ENCODE measurements at places on chromosomes 12 and 14. TPM values are rescaled to one million over a fixed set of nuclear protein-coding genes. Genes with fewer than 3 reads are reported as not detected.

- H3K27ac ChIP-seq, result no peak overlapping the region
- DNase-seq, result no peak
- no peaks in the 10 kb centered on the region for H3K4me1 ChIP-seq
- H3K36me3 ChIP-seq, result no peaks in the 10 kb centered on the region
These were observed 10.5 kb downstream of the CLEC6A start for GRCh38 chr12:8466241-8466640.

GRCh38 chr12:44717612-44718011 lies 158.5 kb downstream of the NELL2 start:
- no peak for DNase-seq
- H3K27ac ChIP-seq, result no peak overlapping the region
- no peaks in the 10 kb centered on the region for H3K27me3 ChIP-seq
- no peaks in the 10 kb centered on the region for H3K4me1 ChIP-seq

- DNase-seq, result no peak
- H3K4me1 ChIP-seq, result no peaks in the 10 kb centered on the region
- H3K36me3 ChIP-seq, result no peaks in the 10 kb centered on the region
- H3K4me3 ChIP-seq, result no peak overlapping the region
These were observed 101.1 kb upstream of the SFSWAP start for GRCh38 chr12:131609762-131610161.

DNA sequence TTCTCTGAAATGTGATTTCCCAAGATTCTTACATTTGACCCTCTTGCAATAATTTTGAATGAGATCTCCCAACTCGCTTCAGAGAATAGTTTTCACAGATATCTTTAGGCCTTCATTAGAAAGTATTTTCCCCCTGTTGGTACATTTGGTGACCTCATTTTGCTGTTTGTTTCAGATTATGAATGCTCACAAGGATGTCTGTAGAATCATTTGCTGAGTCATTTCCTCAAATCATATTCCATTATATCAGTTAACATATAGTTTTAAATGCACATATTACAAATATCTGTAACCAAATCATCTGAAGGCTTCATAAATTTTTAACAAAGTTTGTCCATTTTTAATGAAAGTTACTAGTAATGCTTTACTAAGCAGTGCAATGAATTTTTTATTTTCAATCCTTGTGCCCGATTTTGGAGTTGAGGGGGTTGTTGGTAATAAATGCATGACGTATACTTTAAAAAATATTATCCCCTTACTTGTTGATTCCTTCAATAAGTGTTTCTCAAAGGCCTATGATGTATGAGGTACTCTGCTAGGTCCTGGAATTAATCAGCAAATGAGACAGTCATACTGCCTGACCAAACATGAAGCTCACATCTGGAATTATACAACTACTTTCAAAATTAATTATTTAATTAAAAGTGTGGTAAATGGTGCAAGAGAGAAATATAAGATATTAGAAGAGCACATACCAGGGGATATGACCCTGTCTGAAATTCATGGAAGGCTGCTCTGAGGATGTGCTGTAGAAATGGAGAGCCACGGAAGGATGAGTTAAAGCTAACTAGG lies 126.9 kb upstream of the RAP1B start:
- H3K4me3 ChIP-seq, result no peak overlapping the region
- H3K36me3 ChIP-seq, result no peaks in the 10 kb centered on the region
- no peak overlapping the region for H3K27ac ChIP-seq
- no peaks in the 10 kb centered on the region for H3K27me3 ChIP-seq
- peak; percentile 12 for DNase-seq

GRCh38 chr12:27696864-27697564 lies 767 bp downstream of the REP15 start:
- DNase-seq, result no peak
- H3K4me1 ChIP-seq, result no peaks in the 10 kb centered on the region
- H3K27ac ChIP-seq, result no peak overlapping the region

DNA sequence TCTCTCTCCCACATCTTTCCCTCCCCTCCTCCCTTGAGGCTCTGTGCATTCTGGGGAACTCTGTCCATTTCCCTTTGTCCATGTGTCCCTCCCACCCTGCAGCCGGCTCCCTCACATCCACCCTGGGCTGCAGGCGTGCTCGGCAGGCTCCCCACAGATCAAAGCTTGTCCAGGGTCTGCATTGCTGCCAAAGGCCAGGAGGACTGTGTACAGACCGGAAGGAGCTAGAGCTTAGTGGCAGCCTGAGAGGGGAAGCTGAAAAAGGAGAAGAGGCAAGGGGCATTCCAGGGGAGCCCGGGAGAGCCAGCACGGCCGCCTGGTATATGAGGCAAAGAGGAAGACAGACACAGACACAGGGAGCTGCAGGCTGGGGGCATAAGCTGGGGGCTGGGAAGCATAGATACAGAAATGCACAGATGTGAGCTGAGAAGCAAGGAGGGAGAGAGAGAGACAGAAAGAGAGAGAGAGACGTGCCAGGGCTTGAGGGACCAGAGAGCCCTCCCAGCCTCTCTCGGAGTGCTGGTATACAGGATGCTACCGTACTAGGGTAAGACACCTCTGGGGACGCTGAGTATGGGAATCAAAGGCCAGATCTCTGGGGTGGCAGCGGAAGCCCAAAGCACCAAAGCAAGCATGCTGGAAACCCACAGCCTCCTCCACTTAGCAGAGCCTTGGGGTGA lies 3.3 kb downstream of the CD4 start:
- no peak for DNase-seq
- no peak overlapping the region for H3K4me3 ChIP-seq
- no peaks in the 10 kb centered on the region for H3K36me3 ChIP-seq
- H3K4me1 ChIP-seq, result peaks cover 9% of the 10 kb centered on the region
- H3K27ac ChIP-seq, result no peak overlapping the region
- peaks cover 6% of the 10 kb centered on the region for H3K27me3 ChIP-seq

DNA sequence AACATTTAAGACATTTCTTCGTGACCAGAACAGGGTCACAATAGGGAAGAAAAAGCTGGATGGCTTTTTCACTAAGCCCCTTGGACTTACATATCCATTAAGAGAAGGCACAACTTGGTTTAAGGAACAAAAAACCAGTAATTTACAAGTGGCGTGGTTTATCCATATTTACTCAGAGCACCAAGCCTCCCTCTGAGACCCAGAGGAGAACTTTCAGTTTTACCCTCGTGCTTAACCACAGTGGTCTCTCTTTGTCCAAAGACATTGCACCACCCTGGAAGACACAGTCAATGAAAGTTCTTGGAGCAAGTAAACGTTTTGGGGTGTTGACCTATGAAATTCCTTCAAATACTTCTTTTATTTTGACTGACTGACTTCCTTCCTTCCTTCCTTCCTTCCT lies 52.5 kb downstream of the SSPN start:
- H3K27ac ChIP-seq, result no peak overlapping the region
- no peaks in the 10 kb centered on the region for H3K4me1 ChIP-seq
- no peak overlapping the region for H3K4me3 ChIP-seq

GRCh38 chr12:97169889-97170567 lies 263.0 kb downstream of the NEDD1 start:
- no peak for DNase-seq
- H3K36me3 ChIP-seq, result no peaks in the 10 kb centered on the region
- H3K27me3 ChIP-seq, result no peaks in the 10 kb centered on the region
- H3K27ac ChIP-seq, result no peak overlapping the region

GRCh38 chr12:75658286-75658685 lies 146.9 kb upstream of the KRR1 start:
- H3K4me3 ChIP-seq, result no peak overlapping the region
- H3K4me1 ChIP-seq, result peaks cover 48% of the 10 kb centered on the region
- H3K27ac ChIP-seq, result peak overlapping the region; percentile 96
- no peaks in the 10 kb centered on the region for H3K27me3 ChIP-seq
- no peaks in the 10 kb centered on the region for H3K36me3 ChIP-seq

DNA sequence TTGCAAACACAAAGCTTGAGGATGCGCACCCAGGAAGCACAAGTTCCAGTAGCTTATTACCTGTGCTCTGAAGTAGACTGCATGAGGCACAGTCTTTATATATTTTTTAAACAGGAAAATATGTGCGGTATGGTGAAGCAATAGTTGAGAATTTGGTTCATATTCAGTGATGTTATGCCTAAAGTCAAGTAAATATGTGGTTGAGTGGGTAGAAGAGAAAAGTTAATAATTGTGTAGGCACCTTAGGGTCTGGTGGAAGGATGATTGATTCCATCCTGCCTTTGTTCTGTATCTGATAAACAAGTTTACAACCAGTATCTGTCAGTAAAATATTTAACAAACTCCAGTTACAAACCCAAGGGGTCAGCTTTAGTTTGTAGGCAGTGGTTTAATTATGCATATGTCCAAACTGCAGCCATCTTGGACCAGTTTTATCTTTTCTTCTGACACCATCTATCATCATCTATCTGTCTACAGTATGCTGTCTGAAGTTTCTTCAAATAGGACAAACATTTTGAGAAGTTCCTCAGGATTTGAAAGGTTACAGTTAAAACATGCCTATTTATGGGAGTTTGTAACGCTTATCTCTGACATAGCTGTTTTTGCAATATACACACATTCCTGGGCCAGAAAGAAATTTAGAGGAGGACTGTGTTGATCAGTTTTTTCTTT lies 10.8 kb downstream of the SINHCAF start:
- H3K27me3 ChIP-seq, result no peaks in the 10 kb centered on the region
- no peak overlapping the region for H3K4me3 ChIP-seq
- H3K27ac ChIP-seq, result no peak overlapping the region
- no peaks in the 10 kb centered on the region for H3K36me3 ChIP-seq
- peaks cover 5% of the 10 kb centered on the region for H3K4me1 ChIP-seq

DNA sequence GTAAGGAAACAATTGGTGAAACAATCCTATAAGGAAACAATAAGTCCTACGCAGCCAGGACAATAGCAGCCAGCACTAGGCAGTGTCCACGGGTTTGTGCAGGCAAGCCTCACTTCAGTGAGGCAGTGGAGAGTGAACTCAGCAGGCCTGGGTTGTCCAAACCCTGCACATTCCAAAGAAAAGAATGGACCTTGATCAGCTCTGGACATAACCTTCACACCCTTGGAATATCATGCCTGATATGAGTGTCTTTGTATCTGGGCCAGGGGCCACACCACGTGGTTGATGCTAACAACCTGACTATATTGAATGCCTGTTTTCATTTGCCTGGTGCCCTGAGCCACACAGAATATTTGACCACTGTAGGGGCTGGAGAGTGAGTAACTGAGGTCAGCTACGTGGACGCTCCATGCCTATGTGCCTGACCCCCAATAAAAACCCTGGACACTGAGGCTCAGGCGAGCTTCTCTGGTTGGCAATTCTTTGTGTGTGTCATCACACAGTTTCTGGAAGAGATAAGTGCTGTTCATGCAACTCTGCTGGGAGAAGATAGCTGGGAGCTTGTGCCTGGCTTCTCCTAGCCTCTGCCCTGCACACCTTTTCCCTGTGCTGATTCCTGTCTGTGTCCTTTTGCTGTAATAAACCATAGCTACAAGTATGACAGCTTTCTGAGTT lies 81.4 kb upstream of the NCOR2 start:
- peaks cover 10% of the 10 kb centered on the region for H3K4me1 ChIP-seq
- H3K4me3 ChIP-seq, result no peak overlapping the region
- no peaks in the 10 kb centered on the region for H3K27me3 ChIP-seq
- H3K36me3 ChIP-seq, result no peaks in the 10 kb centered on the region
- no peak overlapping the region for H3K27ac ChIP-seq

RBP5 gene
- total RNA-seq, result not detected

TTLL5 gene
- total RNA-seq, result 24.0 TPM

TAS2R19 gene
- 3.1 TPM for total RNA-seq

Measured in astrocyte (in vitro differentiated cells and primary cell).